ENCODE measurements at places on chromosomes 13 and 19.

- peak; percentile 59 for DNase-seq
Observed at GRCh38 chr19:48469289-48469881, at the start of gene CYTH2. Gene CYTH2, plus strand, starts transcription at chr19:48469369. Its CDS starts 139 bp downstream, at chr19:48469508.

DNA sequence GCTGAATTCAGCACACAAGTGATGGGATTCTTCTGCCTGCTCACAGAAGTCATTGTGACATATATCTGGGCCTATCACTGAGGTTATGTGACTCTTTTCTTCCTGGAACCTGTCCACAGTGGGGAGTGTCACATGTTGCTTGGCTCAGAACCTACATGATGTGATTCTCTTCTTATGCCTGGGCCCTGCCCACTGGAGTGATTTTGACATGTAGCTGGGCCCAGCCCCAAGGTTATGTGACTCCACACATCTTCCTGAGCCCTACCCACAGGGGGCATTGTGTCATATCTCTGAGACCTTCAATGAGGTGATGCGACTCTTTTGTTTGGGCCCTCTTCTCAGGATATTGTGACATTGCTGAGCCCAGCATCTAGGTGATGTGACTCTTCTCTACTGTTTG, 17.4 kb upstream of the ZNF429 start:
- no peak for DNase-seq

GRCh38 chr13:51298812-51299211, 40.7 kb upstream of the SERPINE3 start:
- no peak for DNase-seq

DNA sequence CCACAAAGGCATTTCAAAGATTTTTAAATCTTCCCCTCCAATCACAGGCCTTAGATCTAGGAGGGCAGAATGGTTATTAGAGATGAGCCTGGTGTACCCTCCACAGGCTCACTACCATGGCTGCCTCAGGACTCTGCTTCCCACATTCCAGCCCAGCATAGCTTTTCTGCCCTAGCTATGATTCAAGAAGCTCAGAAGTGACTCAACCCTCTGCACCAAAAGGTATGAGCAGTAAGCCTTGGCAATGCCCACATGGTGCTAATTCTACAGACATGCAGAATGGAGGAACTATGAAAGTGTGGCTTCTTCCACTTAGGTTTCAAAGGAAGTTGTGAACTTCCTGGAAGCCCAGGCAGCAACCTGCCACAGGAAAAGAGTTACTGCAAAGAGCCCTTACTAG, 786.2 kb downstream of the SLITRK6 start:
- no peak for DNase-seq

DNA sequence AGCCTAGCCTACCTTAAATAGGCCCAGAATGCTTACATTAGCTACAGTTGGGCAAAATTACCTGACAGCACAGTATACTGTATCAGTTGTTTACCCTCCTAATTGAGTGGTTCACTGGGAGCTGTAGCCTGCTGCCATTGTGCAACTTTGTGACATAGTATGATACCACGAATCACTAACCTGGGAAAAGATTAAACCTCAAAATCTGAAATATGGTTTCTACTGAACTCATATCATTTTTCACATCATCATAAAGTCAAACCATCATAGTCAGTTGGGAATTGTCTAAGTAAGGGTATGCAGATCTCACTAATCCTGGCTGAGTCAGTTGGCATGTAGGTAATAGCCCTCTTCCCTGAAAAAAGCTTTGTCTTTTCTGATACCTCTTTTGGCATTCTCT, 9.2 kb downstream of the PAN3 start:
- no peak for DNase-seq

GRCh38 chr19:58480831-58481230, 4.7 kb downstream of the ZNF446 start:
- no peak for DNase-seq

GRCh38 chr13:48515732-48516131, 17.1 kb downstream of the RCBTB2 start:
- no peak for DNase-seq

- no peak for DNase-seq
Observed at GRCh38 chr13:21580736-21581135, 23.2 kb downstream of the MICU2 start.
